ENCODE measurements at places on chromosomes 5 and 9.

GRCh38 chr5:352639-353611, 31.4 kb downstream of the AHRR start:
- H3K4me1 ChIP-seq: no peaks in the 10 kb centered on the region
- H3K4me3 ChIP-seq: no peak overlapping the region
- H3K27ac ChIP-seq: no peak overlapping the region
- no peaks in the 10 kb centered on the region for H3K27me3 ChIP-seq

GRCh38 chr5:176878906-176879662, 20.1 kb downstream of the HK3 start:
- no peak overlapping the region for H3K27ac ChIP-seq
- no peaks in the 10 kb centered on the region for H3K36me3 ChIP-seq
- no peak overlapping the region for H3K4me3 ChIP-seq
- DNase-seq: no peak
- H3K27me3 ChIP-seq: no peaks in the 10 kb centered on the region

- H3K36me3 ChIP-seq: no peaks in the 10 kb centered on the region
- no peak overlapping the region for H3K27ac ChIP-seq
- DNase-seq: no peak
- H3K4me3 ChIP-seq: no peak overlapping the region
- no peaks in the 10 kb centered on the region for H3K4me1 ChIP-seq
- H3K27me3 ChIP-seq: no peaks in the 10 kb centered on the region
Measured at GRCh38 chr5:168163966-168164365, 127.5 kb upstream of the WWC1 start.

DNA sequence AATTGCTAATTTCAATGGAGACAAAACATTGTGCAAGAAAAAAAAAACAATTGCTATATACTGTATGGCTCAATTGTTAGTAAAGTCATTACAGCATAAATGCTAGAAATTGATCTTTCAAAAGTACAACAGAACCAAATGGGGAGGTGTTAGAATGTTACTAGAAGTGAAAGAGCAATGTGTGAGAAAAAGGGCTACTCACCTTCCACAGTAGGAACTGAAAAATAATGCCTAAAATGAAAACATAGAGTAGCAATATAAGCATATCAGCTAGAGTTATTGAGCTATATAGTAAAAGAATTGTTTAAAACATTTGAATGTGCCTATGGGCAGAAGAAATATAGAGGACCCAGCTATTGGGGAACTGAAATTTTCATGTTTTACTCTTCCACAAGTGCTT, 10.9 kb upstream of the RXFP3 start:
- no peaks in the 10 kb centered on the region for H3K36me3 ChIP-seq
- H3K27ac ChIP-seq: no peak overlapping the region
- no peaks in the 10 kb centered on the region for H3K27me3 ChIP-seq
